ENCODE measurements at places on chromosomes 5 and 9. TPM values are rescaled to one million over a fixed set of nuclear protein-coding genes. Genes with fewer than 3 reads are reported as not detected.

DNA sequence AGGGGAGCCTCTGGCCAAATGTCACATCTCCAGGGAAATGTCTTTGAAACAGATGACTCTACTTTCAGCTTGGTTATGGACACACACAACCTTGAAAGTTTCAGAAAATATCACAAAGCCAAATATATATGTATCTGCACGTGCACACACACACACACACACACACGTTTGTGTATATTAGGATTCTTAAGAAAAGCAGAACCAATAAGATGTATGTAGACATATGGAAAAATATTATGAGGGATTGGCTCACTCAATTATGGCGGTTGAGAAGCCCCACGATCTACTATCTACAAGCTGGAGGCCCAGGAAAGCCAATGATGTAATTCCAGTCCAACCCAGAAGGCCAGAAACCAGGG is 194.9 kb downstream of the PALM2AKAP2 start:
- DNase-seq: no peak

- DNase-seq: peak; percentile 92
Measured at GRCh38 chr5:181246276-181247049, 2.8 kb upstream of the RACK1 start.

- DNase-seq: no peak
Measured at GRCh38 chr5:157165668-157166067, 396 bp downstream of the GARIN3 start.

DNA sequence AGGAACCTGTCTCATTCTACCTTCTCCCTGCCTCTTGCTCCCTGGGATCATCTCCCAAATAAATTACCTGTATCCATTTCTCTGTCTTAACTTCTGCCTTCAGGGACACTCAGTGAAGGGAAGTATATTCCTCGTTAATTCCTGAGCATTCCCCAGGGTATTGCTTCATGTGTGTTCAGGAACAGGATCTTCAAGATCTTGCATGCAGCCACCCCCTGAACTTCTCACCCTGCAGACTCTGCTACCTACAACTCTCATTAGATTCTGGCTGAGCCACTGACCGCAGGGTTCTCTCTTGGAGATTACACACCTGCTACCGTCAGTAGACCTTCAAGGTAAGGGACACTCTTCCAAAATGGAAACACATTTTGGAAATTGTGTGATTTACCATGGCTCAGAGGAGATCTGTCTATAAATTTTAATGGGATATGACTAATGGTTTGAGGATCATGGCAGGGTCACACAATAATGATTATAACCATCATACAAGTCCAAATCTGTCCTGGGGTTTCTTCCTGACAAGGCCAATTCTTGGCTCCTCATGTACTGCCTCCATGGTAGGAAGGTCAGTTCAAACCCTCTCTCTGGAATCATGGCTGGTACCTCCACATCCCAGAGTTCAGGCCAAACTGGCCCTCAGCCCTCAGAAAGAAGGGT is 38.9 kb upstream of the UGCG start:
- DNase-seq: no peak

DNA sequence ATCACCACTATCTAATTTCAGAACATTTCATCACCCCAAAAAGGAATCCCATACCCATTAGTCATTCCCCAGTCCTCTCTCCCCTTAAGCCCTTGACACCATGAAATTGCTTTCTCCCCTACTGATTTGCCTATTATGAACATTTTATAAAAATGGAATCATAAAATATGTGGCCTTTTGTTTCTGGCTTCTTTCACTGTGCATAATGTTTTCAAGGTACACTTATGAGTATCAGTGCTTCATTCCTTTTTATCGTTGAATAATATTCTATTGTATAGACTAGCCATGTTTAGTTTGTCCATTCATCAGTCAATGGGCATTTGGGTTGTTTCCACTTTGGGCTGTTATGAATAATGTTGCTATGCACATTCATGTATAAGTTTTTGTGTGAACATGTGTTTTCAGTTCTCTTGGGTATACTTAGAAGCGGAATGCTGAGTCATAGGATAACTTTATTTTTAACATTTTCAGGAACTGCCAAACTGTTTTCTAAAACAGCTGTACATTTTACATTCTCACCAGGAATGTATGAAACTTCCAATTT is 40.4 kb upstream of the FGF1 start:
- no peak for DNase-seq

DNA sequence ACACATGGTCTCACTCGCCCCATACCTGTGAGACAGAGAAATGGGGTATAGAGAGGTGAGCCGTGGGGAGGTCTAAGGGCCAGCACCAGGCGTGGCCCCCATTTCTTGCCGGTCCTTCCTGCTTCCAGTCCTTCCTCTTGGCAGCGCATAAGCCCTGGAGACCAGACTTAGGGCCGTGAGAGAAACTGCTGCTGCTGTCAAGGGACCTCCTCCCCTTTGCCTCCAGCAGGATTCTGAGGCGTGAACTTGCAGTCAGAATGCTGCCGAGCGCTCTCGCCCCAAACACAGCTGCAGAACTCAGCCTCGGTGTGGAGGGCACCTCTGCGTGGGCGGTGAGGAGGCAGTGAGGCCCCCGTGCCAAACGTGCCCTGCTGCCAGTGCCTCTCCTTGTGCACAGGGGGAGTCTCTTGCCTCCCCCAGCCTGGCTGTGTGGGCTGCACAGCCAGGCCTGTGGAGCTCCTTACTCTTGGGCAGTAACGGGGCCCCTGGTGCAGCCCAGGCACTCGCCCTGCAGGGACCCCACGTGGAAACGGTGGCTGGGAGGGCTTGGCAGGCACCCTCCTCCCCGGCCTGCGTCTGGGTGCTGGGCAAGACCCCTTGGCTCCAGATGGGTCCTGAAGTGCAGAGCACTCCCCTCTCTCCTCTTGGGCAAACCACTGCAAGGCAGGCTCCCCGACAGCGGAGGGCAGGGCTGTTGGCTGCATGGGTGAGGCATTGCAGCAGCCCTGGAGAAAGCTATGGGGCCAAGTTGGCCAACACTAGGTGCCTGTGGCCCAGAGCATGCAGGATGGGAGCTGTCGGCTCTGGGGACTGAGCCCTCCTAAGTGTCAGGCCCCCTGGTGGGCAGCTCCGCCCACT is 85.4 kb downstream of the RXRA start:
- peak; percentile 61 for DNase-seq

DNA sequence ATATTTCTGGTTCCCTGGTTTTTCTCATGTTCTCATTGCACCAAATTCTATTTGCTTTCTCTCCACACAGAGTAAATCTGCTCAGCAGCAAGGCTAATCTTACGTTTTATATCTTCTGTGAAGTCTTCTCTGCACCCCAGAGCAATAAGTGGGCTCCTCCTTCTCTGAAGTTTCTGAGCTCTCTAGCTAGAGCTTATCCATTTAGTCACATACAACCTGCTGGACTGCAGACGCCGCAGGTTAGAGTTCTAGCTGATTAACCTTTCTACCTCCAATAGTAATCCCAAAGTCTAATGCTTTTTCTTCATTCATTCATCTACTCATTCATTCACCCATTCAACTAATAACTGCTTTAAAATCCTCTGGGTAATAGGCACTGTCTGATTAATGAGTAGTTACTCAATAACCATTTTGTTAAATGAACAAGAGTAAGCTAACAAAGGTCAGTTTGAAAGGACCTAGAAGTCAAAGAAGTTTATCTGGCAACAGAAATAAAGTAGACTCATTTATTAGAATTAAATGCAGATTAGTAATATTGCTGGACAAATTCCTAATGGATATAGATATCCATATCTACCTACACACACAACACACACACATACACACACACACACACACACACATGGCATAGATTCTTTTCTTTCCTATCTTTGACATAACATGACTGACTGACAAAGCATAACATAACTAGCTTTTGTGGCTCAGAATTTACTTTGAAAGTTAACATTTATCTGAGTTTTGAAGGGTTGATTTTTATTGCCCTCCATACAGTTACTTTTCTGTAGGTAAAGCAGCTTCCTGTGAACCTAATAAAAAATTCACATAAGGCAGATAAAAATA is 984.6 kb upstream of the SEMA6A start:
- no peak for DNase-seq

DNA sequence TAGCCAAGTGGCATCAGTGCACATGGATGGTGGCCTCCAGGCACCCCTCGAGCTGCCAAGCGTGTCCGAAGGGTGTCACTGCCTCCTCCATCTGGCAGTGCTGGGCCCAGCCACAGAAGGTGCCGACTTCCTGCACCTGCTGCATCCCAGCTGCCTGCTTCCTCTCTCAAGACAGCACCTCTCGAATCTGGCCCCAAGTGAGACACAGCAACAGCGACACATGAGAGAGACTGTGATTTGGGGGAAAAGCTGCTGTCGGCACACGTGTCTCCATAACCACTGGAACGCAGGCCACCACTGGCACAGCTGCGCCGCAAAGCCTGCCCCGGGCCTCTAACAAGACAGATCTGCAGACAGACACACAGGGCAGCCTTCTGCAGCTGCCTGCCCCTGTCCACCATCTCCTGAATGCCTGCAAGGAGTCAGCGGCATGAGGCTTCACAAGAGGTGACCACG is 8.8 kb downstream of the CLPTM1L start:
- DNase-seq: no peak

DNA sequence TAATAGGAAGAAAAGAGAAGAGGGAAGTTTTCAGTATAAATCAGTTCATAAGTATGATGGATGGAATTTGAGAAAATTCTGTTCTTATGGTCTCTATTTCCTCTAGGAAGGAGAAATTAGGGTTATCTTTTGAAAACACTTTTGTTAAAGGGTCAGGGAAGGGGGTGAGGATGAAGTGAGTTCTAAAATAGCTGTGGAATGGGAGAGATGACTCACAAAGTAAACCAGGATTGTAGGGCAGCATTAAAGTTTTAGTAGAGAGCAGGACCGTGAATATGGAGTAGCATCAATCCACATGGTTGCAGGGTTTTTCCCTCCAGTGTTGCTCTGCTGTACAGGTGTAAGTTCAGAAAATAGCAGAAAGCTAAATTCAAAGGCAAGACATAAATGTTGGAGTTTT is 32.4 kb downstream of the MUSK start:
- DNase-seq: no peak

DNA sequence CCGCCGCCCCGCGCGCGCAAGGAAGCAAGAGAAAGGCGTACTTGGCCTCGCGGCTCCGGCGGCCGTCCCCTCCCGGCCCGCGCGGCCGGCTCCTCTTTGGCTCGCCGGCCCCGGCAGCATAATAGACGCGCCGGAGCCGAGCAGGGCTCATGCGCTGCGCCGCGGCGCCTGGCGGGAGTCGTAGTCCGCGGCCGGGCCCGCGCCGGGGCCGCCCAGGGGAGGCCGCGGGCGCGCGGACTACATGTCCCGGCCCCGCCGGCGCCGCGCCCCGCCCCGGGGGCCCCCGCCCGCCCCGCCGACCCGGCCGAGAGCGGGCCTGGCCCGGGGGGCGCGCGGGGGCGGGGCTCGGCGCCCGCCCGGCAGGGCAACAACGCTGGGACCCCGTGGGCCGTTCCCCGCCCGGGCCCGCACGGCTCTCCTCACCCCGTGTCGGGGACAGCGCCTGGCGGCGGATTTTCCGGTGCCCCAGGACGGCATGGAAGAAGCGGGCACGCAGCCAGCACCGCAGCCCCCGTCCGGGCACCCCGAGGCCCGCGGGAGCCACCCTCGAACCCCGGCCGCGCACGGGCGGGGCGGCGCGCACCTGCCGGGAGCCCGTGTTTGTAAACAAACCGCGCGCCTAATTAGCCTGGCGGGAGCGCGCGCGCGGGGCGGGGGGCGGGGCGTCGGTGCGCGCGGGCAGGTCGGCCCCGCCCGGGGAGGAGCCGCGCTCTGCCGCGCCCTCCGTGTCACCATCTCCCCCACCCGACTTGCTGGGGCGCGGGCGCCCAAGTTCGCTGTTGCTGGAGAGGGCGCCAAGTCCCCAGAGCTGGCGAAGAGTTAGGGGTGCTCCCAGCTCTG is at the start of gene BRD3:
BRD3 (minus strand) TSS at position 123 of the 840 bp plus-strand sequence. CDS start 14,549 bp downstream, outside the sequence.
- DNase-seq: peak; percentile 86

- DNase-seq: no peak
Measured at GRCh38 chr5:151079838-151080612, 809 bp downstream of the TNIP1 start.

- no peak for DNase-seq
Measured at GRCh38 chr9:134518004-134518606, 123.5 kb upstream of the COL5A1 start.

Gene RGS7BP
- 3.0 TPM for total RNA-seq

Gene DAB2IP
- 58.9 TPM for total RNA-seq

- DNase-seq: no peak
Measured at GRCh38 chr5:62312674-62313073, 6.7 kb downstream of the KIF2A start.

Gene SPATA6L
- 1.5 TPM for total RNA-seq

Gene PRRX2
- 1.2 TPM for total RNA-seq

DNA sequence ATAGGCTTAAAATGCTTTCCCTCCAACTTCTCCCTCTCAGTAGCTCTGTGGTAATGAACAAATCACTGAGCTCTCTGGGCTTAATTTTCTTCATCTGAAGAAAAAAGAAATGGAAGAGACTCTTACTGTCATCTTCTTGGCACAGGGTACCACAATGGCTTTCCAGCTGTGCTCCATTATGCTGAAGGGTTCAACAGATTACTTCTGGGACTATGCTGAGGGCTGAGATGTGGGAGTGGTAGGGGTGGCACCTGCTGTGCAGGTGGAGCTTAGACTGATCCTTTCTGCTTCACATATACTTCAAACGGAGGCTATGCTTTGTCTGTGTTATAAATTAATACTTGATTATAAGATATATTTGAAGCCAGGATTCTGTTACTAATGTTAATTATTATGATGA is 840.2 kb upstream of the C9orf72 start:
- DNase-seq: no peak

Gene RALGPS1
- total RNA-seq: 17.7 TPM

Gene RNF183
- total RNA-seq: not detected

Gene MSX2
- total RNA-seq: 1.6 TPM

- DNase-seq: no peak
Measured at GRCh38 chr5:90503596-90503995, 25.8 kb downstream of the LYSMD3 start.

GRCh38 chr5:176626876-176627236 is 3.5 kb downstream of the SNCB start:
- DNase-seq: no peak

Gene TMC1
- 0.23 TPM for total RNA-seq

- DNase-seq: no peak
Measured at GRCh38 chr5:144377207-144377606, 206.5 kb downstream of the KCTD16 start.

Gene OSMR
- total RNA-seq: 7.1 TPM

- DNase-seq: no peak
Measured at GRCh38 chr5:138676002-138676401, 77.2 kb upstream of the CTNNA1 start.

Gene RUFY1
- 22.9 TPM for total RNA-seq

DNA sequence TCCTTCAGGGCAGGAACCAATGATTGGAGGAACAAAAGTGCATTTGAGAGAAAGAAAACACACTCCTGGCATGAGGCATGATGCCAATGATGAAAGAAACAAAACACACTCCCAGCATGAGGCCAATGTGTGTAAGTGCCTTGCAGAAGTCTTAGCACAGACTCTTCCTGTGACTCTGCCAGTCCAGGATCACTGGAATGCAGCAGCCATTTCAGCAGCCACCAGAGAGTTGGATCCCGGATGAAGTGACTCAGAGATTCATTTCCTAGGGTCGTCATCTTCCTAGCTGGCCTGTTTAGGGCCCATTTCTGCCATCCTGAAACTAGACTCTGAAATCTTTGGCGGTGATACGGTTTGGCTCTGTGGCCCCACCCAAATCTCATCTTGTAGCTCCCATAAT is 212.5 kb downstream of the CFAP90 start:
- DNase-seq: no peak
